ENCODE measurements at places on chromosomes 7 and 10.

- DNase-seq = no peak
These were observed 139.8 kb upstream of the CDK13 start for GRCh38 chr7:39810204-39810642.

GRCh38 chr10:71995887-71996575 lies 31.8 kb downstream of the CHST3 start:
- DNase-seq = no peak

DNA sequence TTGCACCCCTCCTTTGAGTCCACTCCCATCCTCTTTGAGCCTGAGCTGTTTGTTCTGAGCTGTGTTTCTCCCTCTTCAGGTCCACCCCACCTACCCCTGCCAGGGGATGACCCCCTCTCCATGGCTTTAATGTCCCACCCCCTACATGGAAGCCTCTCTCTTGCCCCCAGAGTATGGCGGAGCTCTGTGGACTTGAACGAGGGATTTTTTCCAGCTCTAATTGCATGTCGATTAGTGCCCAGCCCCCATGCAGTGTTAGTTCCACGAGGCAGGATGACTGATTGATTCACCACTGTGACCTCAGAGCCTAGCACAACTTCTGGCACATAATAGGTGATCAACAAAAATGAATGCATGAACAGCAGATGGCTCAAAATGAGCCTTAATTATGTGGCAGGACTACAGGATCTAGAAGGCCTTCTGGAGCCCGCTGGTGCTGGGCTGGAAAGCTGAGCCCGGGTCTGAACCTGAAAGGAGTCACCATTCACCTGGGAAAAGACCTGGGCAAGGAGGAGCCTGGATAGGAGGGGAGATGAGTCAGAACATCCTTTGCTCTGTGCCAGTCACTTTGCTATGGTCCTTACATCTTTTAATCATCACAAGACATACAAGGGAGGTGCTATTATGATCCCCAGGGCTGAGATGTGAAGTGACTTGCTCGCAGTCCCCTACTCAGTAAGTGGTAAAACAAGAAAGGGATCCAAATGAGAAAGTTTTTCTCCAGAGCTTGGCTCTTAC lies 17.1 kb upstream of the SLC18A2 start:
- DNase-seq = no peak

DNA sequence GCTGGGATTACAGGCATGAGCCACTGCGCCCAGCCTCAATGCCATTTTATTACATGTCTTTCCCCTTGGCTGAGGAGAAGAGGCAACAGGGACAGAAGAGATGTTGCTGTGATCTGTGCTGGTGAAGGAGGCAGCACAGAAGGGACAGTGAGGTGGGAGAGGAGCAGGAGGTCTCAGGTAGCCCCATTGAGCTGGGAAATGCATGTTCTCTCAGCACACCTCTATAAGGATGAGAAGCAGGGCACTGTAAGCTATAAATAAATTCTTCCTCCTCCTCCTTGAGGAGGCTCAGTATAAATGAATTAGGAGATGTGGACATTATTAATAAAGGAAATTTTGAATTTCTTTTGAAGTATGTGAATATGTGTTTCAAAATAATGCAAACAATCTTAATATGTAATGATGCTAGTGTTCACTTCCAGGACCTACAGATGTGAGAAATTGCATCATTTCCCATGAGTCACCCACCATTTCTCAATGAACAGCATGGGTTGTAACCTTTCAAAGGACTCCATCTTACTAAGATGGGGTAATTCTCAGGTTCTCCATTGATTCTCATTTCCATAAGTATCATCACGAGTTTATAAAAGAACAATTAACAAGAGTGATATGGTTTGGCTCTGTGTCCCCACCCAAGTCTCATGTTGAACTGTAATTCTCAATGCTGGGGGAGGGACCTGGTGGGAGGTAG lies 88.9 kb upstream of the ODAD2 start:
- DNase-seq = no peak

GRCh38 chr10:126209451-126209850 lies 178.8 kb downstream of the ADAM12 start:
- no peak for DNase-seq

DNA sequence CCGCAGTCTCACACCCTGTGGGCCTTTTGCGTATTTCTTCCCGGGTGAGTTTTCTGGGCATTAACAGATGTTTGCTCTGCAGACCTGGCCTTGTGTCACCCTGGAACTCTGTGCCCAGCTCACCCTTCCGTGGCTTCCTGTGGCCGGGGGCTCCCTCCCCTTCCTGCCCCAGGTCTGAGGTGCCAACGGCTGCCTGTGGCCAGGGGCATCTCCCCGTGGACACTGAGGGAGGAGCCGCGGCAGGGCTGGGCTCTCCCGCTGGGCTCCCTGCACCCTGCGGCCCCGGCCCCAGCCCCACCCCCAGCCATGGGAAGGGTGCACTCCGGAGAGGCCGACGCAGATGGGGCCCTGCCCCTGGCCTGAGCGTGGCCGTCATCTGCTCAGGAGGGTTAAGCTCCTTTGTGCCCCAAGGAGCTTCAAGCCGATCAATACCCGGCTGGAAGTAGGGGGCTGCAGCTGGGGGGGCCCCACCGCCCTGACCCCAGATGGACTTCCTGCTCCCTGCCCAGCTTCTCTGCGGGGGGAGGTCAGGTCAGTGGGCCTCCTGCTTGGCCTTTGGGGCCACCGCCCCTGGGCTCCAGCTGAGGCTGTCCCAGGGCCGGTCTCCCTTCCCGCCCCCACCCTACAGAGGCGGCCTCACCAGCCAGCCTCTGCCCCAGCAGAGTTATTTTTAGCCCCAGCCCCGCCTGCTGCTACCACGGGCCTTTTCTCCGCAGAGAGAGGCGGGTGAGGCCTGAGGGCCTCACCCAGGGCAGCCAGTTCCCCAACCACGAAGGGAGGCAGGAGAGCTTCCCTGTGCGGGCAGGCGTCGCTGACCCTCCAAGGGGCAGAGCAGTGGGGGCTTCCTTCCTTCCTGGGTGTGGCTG lies 24.2 kb downstream of the PWWP2B start:
- DNase-seq = no peak

DNA sequence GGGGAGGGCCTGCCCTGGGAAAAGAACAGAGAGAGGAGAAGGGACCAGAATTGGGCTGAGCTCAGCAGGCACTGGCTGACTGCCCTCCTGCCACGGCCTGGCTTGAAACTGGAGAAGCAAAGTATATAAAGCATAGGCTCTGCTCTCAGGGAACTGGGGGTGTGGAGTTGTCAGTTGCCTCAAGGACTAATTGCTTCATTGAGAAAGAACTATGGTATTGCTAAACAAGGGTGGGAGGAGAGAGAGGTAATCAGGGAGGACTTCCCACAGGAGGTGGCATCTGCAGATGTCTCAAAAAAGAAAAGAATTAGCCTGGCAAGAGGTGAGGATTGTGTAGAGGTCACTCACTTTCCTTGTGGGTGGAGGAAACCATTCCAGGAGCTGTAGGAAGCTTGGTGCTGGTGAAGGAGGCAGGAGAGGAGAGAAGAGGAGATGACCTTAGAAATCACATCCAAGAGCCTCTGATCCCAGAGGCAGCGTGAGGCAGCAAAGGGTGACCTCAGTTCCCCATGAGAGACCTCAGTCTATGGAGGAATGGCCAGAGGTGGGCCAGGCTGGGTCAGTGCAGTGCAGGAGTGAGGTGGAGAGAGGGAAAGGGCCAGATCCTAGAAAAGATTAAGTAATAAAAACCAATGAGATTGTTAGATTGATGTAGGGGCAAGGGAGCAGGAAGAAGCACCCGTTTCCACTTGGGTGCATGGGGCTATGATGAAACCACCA lies 2.4 kb downstream of the PILRB start:
- DNase-seq = no peak

- DNase-seq = no peak
These were observed 3.7 kb downstream of the SAMD8 start for GRCh38 chr10:75115137-75115536.

GRCh38 chr10:26944261-26944882 lies 83.6 kb upstream of the ABI1 start:
- DNase-seq = no peak

GRCh38 chr7:826230-826917 lies 5.9 kb upstream of the SUN1 start:
- no peak for DNase-seq

GRCh38 chr10:132418527-132419416 lies 21.8 kb downstream of the PWWP2B start:
- no peak for DNase-seq

DNA sequence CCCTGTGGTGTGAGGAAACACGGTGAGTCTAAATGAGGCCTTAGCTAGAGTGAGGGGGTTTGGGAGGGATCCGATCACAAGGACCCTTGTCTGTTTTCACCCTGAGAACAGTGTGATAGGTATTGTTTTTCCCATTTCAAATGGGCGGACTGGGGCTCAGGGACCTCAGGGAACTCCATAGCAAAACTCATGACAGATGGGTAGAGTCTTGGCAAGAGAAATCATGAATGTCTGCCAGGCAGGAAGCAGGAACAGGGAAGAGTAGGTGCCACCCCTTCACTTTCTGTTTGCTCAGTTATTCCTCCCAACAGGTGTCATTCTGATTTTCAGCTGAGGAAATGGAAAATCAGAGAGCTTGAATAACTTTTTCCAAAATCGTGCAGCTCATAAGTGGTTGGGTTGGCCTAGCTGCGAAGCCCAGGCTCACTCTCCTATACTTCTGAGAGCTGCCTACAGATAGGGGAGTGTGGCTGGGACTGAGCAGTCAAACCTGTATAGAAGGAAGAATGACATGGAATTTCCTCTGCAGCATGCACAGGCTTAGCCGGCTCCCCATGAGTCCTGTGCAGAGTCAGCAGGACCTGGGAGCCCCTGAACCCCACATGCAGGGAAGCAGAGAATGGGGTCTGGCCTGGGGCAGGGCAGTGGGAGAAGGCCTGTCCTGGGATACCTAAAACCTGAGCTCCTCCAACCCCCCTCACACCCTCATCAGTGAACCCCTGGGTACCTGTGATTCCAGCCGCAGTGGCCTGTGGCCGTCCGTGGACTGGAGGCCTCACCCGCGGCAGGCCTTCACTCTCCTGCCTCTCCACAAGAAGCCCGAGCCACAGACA lies 17.6 kb upstream of the C10orf105 start:
- DNase-seq = no peak

GRCh38 chr10:5402798-5403197 lies 1.8 kb downstream of the TUBAL3 start:
- DNase-seq = no peak

DNA sequence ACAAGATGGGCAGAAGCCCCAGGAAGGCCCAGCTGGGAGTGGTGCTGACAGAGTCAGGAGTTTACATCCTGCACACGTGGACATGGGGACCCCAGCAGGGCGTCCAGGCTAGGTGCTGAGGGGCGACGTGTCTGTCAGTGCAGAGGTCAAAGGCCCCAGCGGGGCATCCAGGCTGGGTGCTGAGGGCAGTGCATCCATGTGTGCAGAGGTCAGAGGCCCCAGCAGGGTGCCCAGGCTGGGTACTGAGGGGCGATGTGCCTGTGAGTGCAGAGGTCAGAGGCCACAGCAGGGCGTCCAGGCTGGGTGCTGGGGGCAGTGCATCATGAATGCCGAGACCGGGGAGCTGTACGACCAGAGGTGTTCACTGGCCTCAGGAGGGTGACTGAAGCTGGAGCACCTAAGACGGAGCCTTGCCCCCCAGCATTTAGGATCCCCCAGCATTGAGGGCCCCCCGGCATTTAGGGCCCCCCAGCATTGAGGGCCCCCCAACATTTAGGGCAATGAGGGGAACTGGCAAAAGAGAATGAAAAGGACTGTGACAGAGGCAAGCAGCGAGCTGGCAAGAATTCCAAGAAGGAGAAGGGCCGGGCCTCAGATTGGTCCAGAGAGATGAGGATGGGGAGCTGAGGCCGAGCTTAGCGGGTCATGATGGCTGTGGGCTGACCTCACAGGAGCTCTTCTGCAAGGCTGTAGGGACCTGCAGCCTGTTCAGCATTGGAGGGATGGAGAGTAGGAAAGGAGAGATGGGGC lies 474.9 kb downstream of the PTPRN2 start:
- no peak for DNase-seq

DNA sequence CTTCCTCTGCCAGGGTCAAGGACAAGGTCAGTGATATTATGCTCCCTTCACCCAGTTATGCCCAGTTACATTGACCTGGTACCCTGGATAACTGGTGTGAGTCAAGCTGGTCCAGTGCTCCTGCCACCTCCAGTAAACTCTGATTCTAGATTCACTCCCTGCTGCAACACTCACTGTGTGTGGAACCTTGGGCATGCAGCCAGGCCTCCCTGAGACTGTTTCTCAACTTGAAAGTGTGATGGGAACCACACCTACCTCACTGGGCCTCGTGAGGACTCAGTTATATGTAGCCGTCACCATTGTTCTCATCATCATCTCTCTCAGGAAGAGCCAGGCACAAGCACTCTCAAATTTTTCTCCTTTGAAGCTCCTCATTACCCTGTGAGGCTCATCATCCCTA lies 935 bp upstream of the ZNF736 start:
- DNase-seq = no peak

DNA sequence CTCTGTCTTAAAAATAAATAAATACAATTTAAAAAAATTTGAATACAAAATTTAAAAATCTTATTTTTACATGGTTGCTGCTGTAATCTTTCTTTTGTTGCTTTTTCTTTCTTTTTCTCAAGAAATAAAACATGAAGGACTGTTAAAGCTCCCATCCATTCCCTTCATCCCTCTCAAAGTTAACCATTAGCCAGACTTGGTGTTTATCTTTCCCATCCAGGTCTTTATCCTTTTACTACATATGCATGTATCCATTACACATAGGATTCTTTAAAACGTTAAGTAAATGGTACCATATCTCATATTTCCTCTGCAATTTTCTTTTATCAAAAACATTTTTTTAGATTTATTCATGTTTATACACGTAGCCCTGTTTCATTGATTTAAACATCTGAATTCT lies 70.1 kb downstream of the CREB3L2 start:
- no peak for DNase-seq

DNA sequence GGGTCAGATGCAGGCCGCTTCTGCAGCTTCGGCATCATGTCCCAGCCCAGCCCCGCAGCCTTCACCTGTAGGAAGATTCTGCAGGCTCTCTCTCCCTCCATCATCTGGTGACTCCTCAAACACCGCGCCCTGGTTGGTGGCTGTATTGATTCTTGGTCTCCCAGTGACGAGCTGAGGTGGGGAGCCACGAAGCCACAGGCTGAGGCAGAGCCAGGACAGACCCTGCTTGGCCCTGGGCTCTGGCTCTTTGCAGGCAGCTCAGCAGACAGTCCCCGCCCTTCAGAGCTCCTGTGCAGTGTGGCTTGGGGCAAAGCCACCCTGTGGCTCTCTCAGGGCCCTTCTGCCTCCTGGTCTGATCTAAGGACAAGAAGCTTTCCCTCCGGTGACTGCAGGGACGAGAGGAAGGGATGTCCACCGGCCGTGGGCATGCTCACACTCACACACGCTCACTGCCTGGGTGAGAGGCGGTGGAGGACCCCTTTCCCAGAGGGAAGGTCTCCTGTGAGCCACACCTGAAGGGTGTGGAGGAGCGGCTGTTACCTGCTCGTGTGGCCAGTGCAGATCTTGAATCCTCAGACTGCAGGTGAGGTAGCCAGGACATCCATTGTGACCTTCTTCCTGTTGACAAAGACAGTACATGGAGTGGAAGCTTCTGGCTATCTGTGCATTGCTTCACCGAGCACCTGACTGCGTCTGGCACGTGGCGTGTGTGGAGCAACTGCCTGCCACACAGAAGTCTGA lies 79.6 kb downstream of the INPP5A start:
- no peak for DNase-seq
